Stimulated activated CD8-positive, alpha-beta memory T cell treated with anti-CD3 and anti-CD28 coated beads, Interleukin-4, amount 100 ng/mL, for 24 hours (primary cell): ENCODE measurements at places on chromosomes 2 and 18.
A peak's percentile ranks its signal among the peaks of the same experiment; 100 is the strongest.

DNA sequence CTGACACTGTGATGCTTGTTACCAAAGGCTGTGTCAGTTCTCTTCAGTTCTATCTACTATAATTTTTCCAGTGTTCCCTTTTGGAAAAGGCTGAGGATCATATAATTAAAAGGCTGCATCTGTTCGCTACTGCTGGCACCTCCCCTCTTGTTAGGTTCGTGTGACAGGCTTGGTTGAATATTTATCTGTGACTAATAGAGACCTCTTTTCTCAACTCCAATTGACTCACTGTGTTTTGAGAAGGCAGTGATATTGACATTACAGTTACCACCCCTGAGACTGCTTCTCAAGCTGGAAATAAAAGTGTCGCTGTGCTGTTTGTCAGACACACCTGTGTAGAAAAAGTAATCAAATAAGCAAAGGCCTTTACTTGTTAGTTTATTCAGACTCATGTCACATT, 205.5 kb upstream of the KCNH7 start:
- no peak for DNase-seq

DNA sequence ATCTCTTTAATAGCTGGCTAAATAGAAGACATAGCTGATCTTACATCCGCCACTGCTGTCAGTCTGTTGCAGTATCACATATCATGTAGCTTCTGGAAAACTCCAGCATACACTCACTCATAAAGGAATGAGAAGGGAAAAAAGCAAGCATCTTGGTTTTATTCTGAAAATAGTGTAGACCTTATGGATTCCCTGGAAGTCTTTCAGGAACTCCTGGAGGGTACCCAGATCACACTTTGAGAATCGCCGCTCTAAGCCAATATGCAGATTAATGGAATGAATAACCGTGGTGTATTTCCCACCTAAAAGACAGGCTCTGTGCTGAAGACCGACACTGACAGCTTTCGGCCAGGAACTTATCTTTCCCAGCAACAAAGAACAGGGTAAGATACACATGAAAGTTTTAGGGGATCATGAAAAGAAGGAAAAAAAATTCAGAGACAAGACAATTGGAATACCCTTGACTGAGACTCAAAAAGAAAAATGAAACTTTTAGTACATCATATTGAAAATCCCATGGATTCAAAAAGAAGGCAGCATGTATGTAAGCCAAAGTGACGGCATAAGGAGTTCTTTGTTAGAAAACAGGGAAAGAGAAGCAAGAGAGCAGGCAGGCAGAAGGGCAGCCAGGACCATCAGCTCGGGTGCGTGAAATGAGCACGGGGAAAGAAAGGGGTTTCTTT, 56.4 kb upstream of the SEC11C start:
- DNase-seq, result no peak

DNA sequence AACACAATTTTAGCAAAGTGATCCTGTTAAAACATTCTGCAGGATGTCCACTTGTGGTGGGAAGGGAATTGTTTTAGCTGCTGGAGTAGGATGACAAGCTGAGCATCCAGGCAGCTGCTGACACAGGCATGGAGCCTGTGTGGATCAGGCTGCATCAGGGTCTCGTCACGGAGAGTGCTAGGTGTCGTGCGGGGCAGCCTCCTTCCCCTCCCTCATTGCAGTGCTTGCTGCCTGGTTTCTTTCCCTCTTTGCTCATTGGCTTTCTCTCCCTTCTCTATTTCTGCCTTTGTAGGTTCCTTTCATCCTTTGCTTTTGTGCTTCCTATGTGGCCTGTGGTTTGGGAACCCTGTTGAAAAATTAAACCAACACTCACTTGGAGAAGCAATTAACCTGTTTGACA, 172.9 kb downstream of the TPGS2 start:
- DNase-seq, result no peak

GRCh38 chr18:24491927-24492834, 31.7 kb downstream of the HRH4 start:
- DNase-seq, result peak; percentile 12

DNA sequence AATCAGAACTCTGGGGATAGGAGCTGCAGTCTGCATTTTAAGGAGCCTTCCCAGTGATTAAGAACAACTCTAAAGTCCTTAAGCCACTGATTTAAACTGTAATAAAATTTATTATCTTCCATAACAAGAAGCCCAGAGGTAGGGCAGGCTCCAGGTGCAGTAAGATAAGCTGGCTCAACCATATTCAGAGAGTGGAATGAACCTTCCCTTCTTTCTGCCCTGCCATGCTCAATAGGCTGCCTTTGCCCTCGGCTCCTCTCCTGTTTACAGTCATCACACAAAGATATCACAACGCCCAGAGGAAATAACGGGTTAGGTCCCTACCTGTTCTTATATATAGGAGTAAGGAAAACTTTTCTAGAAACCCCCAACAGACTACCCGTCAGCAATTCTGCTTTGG, 90.5 kb upstream of the CDCA7 start:
- no peak for DNase-seq
